ENCODE measurements at places on chromosomes 6 and 20. TPM values are rescaled to one million over a fixed set of nuclear protein-coding genes. Genes with fewer than 3 reads are reported as not detected.

DNA sequence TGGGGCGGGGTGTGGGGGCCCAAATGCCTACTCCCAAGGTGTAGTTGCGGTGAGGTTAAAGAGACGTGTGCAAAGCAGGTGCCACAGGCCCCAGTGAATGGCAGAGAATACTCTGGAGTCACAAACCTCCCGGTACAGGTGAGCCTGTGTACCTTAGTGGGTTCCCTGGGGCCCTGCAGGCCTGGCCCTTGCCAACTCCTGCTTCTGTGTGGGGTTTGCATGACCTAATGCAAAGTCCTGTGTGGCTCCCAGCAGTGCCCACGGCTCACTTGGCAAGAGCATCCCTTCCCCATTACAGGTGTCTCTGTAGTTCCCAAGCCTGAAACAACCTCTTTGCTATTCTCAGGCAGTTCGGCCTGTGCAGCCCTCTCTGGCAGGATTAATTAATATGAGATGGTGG is 17.5 kb downstream of the SPDEF start:
- DNase-seq = no peak

DNA sequence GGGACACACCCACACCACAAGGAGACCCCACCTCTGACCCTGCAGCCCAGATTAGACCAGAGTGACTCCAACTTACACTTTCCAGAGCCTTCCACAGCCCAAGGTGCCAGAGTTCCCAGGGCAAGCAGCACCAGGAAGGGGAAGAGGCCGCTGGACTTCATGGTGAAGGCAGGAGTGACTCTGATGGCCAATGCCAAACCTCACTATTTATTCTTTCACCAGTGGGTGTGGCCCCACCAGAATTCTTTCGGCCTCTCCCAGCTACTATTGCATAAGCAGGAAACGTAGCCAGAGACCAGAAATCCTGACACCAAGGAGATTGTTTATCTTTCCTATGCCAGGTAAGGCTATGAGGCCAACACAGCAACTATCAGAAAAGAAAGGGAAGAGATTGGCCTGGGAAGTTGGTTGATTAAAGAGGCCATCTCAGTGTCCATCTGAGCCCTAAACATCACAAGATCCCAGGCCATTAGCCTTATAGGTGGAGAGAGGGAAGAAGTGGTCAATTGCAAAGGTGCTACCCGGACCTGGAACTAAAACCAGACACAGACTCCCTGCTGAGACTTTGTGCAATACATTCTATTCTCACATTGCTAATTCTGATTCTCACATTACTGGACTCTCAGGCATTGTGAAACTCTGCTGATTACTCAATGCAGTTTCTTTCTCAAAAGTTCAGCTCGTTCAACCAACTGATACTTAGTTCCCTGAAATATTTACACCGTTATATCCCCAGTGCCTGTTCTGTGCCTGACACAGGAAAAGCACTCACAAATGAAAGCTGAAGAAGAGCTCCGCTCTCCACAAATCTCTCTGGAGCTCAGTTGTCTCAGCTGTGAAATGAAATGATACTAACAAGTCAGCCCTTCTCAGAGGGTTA is at the start of gene SLPI:
TSS of gene SLPI (minus strand) at position 182 of the 880 bp plus-strand sequence. CDS start at position 161, 21 bp downstream.
- no peak for DNase-seq

KCNK5 gene
- 7.3 TPM for polyA plus RNA-seq

- no peak for DNase-seq
These were observed 22.6 kb downstream of the SNX9 start for GRCh38 chr6:157845493-157846259.

SNAI1 gene
- polyA plus RNA-seq = 8.5 TPM

EBF4 gene
- polyA plus RNA-seq = 3.9 TPM

SLC52A3 gene
- polyA plus RNA-seq = 0.35 TPM

DNA sequence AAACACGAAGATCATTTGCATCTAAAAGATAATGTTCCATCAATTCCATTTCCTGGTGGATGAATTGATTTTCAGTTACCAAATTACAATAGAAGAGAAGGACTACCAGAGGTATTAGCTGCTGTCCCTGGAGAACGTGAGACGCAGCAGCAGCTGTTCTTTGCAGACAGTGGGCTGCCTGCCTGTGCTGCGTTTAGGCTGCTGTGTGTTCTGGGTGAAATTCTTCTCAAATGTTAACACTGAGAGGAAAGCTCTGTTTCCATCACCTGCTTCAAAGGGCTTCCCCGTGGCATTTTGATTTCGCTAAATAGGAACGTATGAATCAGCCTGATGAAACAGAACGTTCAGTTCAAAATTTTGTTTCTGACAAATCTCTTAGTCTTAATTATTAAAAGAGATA is 362.2 kb downstream of the C6orf118 start:
- no peak for DNase-seq

GJE1 gene
- not detected for polyA plus RNA-seq

ZBTB12 gene
- 11.4 TPM for polyA plus RNA-seq

GRCh38 chr6:31559958-31560696 is 12.0 kb upstream of the LTA start:
- no peak for DNase-seq

DNA sequence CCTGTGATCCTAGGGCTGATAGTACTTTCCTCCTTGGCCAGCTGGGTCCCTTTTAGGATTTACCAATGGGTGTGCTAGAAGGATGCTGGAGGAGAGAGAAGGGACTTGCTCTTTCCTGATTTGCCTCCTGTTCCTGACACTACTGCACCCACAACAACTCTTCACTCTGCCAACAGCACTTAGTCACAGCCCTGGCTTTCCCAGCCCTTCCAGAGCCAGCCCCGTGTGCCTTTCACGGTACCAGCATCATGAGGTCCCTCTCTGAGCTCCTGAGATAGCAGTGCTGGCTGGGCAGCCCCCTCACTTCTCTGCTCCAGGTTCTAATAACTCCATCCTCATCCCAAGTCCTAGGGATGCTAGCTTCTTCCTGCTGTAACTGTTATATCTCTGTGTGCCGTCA is 80.9 kb downstream of the DNAH8 start:
- DNase-seq = no peak

DLL1 gene
- polyA plus RNA-seq = 19.7 TPM

DNA sequence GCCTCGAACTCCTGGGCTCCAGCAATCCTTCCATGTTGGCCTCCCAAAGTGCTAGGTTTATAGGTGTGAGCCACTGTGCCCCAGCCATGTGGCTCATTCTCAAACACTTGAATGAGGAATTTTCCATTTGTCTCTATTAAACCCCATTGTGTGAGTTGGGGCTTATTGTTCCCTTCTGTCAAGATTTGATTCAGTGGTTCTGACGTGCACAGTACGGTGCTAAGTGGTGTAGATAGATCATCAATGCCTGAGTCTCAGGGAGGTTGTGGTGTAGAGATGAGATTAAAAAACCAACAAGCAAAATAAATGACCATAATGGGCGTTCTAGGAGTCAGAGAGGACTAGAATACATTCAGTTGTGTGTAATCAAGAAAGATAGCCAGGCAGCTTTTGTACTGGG is 335.6 kb downstream of the PRL start:
- no peak for DNase-seq

GRCh38 chr6:36851149-36851614 is 11.9 kb upstream of the CPNE5 start:
- peak; percentile 86 for DNase-seq

POLR1C gene
- polyA plus RNA-seq = 18.5 TPM

TCF15 gene
- polyA plus RNA-seq = 2.6 TPM

DNA sequence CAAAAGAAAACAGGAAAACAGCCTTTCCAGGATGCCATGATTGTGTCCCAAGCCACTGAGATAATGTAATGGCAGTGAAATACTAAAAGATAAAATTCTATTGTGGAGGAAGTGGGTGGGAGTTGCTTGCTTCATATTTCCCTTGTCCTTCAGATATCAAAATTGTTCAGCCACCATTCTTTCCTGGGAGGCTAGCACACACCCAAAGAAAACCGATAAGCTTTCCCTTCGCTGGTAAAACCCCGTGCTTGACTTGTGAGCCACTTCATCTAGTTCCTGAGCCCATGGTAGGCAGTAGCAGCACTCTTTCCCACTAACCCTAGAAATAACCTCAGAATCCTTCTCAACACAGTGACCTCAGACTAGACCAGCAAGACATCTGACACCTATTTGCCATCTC is 357.4 kb upstream of the PLCB4 start:
- no peak for DNase-seq

- DNase-seq = no peak
These were observed 83.5 kb upstream of the CCN6 start for GRCh38 chr6:111970426-111970825.

DNA sequence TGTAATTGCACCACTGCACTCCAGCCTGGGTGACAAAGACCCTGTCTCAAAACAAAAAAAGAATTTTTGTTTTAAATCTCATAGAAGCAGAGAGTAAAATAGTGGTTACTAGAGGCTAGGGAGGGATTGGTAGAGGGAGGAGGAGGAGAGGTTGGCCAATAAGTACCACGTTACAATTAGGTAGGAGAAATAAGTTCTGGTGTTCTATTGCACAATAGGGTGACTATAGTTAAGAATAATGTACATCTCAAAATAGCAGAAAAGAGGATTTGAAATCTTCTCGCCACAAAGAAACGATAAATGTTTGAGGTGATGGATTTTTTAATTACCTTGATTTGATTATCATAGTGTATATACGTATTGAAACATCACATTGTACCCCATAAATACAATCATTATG is 27.1 kb upstream of the TOP1 start:
- DNase-seq = no peak

DNA sequence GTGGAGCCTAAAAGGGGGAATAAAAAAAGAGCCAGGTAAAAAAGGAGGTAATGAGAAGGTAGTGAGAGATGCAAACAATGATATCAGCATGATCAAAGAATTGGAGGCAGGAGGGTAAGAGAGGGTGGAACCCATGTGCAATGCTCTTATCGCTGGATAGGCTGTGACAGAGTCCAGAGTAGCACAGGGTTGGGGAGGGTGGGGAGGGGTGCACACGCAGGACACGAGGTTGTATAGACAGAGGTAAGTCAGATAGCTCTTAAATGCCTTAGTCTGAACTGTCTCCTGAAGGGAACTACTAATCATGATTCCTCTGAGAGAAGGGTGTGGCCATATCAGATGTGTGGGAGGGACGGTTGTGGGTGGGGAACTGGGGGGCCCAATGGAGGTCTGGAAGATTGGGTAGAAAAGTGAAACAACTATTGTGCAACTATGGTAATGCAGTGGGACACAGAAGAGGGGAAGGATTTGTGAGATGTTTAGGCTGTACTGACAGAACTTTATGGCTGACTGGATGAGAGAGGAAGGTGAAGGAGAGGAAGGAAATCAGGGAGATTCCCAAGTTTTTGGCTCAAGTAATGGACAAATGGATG is 354.8 kb downstream of the BTBD9 start:
- no peak for DNase-seq

DNA sequence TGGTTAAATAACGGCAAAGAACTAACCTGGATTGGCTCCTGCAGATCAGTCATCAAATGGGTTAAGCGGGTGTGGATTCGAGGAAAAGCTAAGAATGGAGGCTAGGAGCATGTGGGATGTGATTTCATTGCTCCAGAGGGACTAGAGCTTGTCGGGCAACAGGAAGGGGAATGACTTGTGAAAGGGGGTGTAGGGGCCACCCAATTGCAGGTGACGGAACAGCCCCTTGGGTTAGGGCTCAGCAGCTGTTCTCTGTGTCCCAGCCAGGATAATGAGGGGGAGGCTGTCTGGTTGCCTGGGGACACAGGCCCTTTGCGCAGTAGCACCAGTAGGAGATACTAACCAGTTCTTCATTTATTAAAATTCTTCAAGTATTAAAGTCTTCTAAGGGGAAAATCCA is 25.0 kb upstream of the MRPS18A start:
- DNase-seq = no peak

ID4 gene
- polyA plus RNA-seq = 4.7 TPM

DNA sequence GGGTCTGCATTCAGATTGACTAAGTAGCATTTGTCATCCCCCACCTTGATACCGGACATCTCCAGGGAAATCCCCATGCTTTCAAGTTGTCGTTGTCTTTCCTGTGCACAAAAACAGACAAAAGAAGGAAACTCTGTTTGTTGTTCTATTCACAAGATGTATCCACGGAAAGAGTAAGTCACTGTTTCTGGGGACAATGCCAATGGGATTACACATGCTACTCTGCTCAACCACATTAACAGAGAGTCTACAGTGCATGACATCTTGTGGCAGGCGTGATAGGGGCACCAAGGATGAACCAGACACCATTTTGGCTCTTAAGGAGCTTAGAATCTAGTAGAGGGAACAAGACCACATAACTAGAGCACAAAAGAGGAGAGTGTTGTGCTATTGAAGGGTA is 124.4 kb upstream of the NUP153 start:
- DNase-seq = peak; percentile 28

DNA sequence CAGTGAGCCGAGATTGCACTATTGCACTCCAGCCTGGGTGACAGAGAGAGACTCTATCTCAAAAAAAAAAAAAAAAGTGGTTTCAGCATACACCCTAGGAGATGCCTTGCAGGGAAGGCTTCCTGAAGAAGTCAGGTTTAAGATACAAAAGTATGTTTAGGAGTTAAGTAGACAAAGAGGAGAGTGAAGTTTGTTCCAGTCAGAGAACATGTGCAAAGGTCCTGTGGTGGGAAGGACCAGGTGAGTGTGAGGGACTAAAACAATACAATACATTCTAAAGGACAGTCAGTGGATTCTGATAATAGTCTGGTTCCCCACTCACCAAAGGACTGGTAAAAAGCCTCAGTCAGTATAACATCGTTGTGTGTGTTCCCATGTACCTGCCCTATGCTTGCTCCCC is 299.3 kb downstream of the HIVEP2 start:
- DNase-seq = no peak

- peak; percentile 41 for DNase-seq
These were observed 3.4 kb upstream of the ZNF217 start for GRCh38 chr20:53597030-53597482.

OR2H2 gene
- polyA plus RNA-seq = 0.08 TPM

DNA sequence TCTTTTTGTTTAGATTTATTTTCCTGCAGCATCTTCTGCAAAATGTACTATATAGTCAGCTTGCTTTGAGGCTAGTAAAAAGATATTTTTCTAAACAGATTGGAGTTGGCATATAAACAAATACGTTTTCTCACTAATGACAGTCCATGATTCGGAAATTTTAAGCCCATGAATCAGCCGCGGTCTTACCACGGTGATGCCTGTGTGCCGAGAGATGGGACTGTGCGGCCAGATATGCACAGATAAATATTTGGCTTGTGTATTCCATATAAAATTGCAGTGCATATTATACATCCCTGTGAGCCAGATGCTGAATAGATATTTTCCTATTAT is 3.2 kb downstream of the FOXC1 start:
- no peak for DNase-seq

GRCh38 chr6:159056432-159056831 is 11.6 kb upstream of the TAGAP start:
- DNase-seq = no peak

CST4 gene
- not detected for polyA plus RNA-seq

LAMA5 gene
- 55.0 TPM for polyA plus RNA-seq

- peak; percentile 34 for DNase-seq
These were observed 199.2 kb upstream of the PMEPA1 start for GRCh38 chr20:57908704-57909630.
